HCEC 1CT (cell line): ENCODE measurements at places on chromosomes 5 and 9.

GRCh38 chr5:584846-585245, 27.3 kb upstream of the CEP72 start:
- no peak for DNase-seq

- DNase-seq: peak; percentile 83
Observed at GRCh38 chr5:150278916-150279315, 10.7 kb downstream of the CAMK2A start.

- no peak for DNase-seq
Observed at GRCh38 chr9:95953986-95954385, 78.5 kb downstream of the ERCC6L2 start.

GRCh38 chr9:79551994-79552393, 19.8 kb upstream of the TLE4 start:
- DNase-seq: no peak

DNA sequence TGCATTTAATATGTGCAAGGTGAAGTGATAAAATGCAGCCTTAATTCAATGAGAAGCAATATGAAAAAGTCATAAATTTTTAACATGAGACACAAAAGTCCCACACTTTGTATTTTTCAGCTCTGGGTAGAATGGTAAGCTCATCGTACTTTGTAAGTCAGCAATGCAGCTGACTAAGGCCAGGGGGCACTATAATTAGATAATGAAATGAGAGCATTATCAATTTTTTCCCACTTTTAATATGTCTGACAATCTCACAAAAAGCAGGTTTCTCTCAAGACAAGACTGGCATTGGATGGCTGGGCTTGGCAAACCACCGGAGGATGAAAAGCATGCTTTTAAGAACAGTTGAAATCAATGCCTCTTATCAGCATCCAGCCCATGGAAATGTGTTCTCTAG, 162.8 kb downstream of the FAM174A start:
- no peak for DNase-seq

- DNase-seq: no peak
Observed at GRCh38 chr5:135102716-135103574, 68.9 kb upstream of the PITX1 start.

DNA sequence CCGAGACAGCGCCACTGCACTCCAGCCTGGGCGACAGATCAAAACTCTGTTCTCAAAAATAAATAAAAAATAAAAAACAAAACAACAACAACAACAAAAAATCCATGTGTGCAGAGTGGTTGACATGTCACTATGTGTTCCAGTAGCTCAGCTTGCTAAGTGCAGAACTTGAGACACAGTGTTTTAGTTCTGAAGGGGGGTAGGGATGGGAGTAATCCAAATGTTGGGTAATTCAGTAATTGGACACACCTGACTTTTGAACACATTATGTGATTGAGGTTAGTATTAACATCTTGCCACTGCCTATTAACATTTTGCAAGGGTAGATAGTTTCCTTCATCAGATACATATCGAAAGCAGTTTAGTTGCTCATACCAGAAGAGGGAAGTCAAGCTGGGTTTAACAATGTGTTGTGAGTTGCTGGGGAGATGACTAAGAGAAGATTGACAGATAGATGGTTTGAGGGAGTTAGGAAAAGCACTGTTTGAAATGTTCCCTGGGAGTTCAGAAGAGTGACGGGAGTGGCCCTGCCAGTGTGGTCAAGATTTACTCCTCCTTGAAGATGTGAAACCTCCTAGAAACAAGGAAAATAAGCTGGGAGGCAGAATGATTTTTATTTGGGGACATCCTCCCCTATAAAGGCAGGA, 928 bp downstream of the HACD4 start:
- DNase-seq: peak; percentile 63

GRCh38 chr5:169128679-169129078, 172.3 kb downstream of the SLIT3 start:
- no peak for DNase-seq

DNA sequence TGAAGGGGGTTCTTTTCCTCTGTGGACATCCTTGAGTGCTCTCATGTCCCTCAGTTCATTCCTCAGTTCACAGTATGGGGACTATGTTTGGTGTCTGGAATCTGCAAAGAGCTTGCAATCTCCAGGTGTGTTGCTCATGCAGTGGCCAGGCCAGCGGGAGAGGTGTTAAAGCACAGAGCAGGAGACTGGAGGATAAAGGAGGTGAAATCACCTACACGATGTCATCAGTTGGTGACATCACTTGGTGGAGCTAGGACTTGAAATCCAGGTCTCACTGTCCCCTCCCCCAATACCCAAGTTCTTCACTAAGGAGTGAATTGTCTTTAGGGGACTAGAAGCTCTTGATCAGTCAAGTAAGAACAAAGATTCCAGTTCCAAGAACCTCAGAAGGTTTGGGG, 197.3 kb upstream of the ZNF618 start:
- DNase-seq: no peak

GRCh38 chr9:91803970-91804752, 145.9 kb downstream of the ROR2 start:
- DNase-seq: no peak
